ENCODE measurements at places on chromosomes 16 and 17.

DNA sequence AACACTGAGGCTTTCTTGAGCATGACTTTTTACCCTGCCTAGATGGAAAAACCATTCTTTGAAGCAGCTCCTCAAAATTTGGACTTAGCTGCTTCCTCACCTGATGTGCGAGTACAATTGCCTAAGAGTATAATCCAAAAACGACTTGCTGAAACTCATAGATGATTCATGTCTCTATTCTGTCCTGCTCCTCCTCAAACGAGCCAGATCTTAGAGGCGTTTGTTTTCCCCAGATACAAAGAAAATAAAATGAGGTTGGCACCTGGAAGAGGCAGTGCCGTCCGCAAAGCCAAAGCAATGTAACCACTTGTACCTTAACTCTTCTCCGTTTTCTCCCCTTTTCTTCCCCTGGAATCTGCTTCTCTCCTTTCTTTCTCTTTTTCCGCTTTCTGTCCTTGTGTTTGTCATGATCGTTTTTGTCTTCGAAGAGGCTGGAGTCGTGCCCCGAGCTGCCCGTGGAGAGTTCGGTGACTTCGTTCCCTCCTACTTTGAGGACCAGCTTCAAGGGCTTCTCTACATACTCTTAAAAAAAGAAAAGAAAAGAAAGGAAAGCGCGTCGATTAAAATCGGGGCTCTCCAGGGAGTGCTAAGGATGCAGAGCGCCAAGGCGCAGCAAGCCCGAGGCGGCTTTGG, 895 bp downstream of the BRD7 start:
- no peak for DNase-seq

- DNase-seq, result no peak
Measured at GRCh38 chr17:77189148-77189547, 48.4 kb downstream of the SEC14L1 start.

- peak; percentile 35 for DNase-seq
Measured at GRCh38 chr17:17783116-17783824, 53.5 kb downstream of the SREBF1 start.

GRCh38 chr16:2983706-2984136, 3.5 kb upstream of the PKMYT1 start:
- peak; percentile 42 for DNase-seq

DNA sequence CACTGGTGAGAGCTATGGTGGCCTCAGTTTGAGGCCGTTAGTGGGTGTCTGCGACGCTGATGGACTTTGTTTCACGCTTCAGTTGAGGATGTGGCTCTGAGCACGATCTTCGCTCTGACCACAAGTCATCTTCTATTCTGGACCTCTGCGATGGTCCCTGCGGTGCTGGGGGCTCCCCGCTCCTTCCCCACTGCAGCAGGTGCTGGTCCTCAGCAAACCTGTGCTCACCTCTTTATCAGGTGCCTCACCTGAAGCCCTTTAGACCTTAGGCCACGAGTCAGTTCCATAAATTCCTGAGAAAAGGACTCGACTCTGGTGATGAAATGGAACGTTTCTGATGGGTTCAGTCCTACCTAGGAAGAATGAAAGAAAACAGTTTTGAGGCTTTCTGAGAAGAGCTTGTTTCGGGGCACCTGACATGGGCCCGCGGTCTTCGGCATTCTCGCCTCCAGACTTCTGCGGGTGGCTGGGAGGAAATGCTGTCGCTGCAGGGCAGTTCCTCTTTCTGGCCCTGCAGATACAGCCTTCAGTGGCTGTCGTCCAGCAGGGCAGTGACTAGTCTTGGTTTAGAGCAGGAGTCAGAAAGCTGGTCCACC, 4.7 kb downstream of the KCTD5 start:
- no peak for DNase-seq

- DNase-seq, result no peak
Measured at GRCh38 chr17:7404737-7405349, 946 bp upstream of the TMEM256 start.

DNA sequence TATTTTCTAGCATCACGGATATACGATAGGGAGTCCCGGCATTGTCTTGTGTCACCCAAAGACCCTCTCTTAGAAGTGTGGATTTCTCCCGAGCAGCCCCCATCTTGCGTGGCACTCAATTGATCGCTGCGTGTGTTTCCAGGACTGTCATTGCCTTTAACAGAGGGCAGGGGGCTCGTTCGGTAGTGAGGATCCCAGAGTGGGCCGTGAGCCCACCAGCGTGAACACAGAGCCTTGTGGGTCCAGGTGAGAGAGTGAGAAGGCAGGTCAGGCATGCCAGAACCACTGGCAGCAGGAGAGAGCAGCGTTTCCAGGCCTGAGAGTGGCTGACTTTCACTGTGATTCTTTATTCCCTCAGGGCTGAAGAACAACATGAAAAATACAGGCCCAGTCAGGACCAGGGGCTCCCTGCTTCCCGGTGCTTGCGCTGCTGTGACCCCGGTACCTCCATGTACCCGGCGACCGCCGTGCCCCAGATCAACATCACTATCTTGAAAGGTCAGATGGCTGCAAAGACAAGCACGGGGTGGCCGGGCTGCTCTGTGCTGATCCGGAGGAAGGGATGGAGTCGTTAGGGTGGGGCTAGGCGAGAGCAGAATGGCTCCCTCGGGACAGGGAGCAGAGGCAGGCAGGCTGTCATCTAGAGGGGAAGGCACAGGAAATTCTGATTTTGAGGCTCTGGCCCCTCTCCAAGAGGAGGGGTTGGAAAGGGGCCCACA, 22.4 kb downstream of the C1QTNF1 start:
- DNase-seq, result no peak

GRCh38 chr17:76527430-76528111, 9.9 kb downstream of the CYGB start:
- no peak for DNase-seq

DNA sequence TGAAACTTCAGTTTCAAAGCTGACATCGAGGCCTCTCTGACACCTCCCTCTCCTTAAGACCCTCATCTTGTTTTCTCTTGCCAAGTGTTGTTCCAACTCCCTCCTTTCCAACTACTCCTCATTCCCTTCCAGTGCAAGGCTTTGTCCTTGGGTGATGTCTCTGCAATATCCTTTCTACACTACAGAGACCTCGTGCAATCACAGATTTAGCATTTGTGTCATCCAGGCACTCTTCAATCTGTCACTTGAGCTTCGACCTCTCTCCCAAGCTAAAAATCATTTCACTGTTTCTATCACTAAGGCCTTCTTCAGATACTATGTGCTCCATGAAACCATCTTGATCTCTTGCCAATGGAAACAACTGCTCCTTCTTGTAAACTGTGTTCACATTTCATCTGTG, 31.6 kb downstream of the TEKT3 start:
- DNase-seq, result no peak

GRCh38 chr16:81481207-81481821, 36.7 kb downstream of the CMIP start:
- DNase-seq, result no peak

DNA sequence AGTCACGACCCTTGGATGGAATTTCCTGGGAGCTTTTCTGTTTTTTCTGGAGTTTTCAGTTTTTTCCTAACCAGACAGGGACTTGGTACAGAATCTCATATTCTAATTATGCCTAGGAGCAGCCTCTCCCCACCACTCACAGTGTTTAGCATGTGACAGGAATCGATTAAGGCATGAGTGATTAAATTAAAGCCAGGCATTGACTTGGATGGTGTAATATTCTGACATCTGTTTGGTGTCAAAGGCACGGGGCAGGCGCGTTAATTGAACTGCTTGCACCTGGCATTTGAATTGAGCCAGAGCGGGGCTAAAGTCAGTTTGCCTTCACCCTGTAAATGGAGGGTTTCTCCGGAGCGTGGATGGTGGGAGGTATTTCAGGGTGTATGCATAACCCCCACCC, 11.9 kb downstream of the MAPT start:
- DNase-seq, result no peak

DNA sequence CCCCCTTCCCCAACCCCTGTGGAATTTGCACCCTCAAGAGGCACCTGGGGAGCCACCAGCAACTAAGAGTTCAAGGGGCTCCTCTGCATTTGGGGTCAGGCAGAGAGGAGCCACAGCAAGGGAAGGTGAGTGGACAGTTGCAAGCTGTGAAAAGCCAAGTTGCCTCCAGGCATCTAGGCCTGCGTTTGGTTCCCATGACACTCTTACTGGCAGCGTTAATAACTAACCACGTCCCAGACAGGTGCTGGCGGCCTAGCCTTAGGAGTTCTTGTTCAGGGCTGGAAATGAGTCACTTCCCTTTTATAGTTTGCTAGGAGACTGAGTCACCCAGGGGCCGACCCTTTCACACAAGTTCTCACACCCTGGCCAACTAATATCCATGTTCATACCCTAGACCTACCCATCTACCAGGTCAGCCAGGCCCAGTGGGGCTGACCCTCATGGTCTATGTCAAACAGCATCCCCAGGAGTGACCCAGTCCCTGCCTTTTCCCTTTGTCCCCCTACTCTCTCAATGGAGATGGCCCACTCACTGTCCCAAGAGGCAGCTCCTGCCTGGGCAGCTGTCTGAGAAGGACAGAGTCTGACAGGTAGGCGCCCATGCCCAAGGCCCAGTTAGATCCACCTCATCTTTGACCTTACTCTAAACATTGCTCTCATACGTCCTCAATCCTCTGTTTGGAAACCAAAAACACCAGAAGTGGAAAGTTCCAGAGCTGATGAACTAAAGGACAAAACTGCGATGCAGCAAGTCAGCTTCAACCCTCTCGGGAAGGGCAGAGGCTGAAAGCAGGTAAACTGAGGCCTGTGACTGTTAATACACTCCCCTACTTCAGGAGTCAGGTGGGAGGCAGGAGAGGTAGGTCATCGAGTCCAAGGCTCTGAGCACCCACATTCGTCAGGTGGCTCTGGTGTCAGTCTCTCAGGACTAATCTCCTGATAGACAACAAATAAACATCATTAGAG, 300.6 kb downstream of the SOX9 start:
- DNase-seq, result no peak

GRCh38 chr17:79255456-79255855, 180.8 kb downstream of the ENGASE start:
- DNase-seq, result no peak

- DNase-seq, result no peak
Measured at GRCh38 chr17:65389426-65389825, 172.0 kb downstream of the AXIN2 start.

DNA sequence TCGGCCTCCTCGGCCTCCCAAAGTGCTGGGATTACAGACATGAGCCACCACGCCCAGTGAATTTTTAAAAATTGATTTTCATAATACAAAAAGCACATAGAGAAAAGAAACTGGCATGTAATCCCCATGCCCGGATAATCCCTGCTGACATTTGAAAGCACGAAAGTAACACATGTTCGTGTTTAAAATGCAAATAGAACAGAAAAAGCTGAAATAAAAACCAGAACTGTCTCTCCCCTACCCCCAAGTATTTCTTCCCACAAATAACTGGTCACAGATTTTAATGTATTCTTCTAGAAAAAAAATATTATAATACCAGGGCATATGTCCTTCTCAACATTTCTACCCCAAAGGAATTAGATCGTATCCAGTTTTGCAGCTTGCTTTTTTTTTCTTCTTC, 222.9 kb downstream of the SLC39A11 start:
- no peak for DNase-seq

GRCh38 chr17:32266389-32267301, 1.0 kb downstream of the RHBDL3 start:
- no peak for DNase-seq

GRCh38 chr17:81636505-81637288, at the start of the genes NPLOC4 and TSPAN10:
Gene NPLOC4, minus strand, starts transcription at chr17:81637112. Its CDS starts 182 bp downstream, at chr17:81636930.
Gene TSPAN10, plus strand, starts transcription at chr17:81637196. Its CDS starts 5,217 bp downstream, at chr17:81642413.
- DNase-seq, result peak; percentile 89

- DNase-seq, result no peak
Measured at GRCh38 chr17:1398028-1398427, 2.0 kb downstream of the YWHAE start.

DNA sequence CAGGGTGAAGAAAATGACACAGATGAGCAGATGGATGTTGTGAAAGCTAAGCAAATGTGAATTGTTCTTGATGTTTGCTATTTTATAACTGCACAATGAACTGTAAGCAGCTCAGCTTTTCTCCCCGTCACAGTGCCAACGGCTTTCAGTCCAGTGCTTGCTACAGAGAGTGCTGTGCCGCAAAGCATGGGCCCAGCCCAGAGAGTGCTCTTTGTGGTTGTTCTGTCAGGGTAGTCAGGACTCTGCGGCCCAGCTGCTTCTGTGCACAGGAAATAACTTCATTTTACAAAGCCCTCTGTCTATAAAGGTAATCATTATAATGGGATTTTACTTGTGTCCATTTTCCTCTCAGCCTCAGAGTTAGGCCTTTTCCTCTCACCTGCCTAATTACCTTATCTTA, 39.1 kb downstream of the CDRT15 start:
- DNase-seq, result no peak

GRCh38 chr17:60094754-60095153, 16.0 kb upstream of the HEATR6 start:
- DNase-seq, result no peak

GRCh38 chr16:17026600-17027242, 444.0 kb downstream of the XYLT1 start:
- no peak for DNase-seq

GRCh38 chr16:17691106-17691898, 220.5 kb upstream of the XYLT1 start:
- DNase-seq, result no peak

DNA sequence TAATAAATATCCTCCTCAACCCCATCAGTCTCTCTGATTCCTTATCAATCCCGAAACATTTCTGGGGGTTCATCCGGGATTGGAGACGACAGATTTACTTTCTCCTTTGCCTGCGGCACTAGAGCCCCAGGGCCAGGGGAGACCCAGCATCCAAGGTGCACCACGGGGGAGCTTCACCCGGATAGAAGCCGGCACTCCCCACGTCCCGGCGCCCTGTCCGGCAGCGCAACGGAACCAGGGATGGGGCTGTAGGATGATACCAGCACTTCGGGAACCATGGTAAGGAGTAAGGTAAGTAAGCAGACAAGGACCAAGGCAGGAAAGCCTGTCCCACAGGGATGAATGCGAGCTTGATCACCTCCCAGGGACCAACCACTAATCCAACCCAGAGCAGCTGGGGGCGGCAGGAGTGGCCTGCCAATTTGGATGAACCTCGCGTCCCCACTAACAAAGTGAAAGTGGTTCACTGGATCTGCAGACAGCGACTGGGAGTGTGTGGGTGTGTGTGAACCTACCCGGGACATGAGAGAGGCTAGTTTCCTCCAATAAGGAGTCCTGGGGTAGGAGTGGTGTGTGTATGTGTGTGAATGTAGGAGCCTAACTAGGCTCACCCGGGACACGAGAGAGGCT, 11.9 kb downstream of the POLR3K start:
- no peak for DNase-seq

GRCh38 chr16:51365715-51366114, 214.6 kb upstream of the SALL1 start:
- no peak for DNase-seq

DNA sequence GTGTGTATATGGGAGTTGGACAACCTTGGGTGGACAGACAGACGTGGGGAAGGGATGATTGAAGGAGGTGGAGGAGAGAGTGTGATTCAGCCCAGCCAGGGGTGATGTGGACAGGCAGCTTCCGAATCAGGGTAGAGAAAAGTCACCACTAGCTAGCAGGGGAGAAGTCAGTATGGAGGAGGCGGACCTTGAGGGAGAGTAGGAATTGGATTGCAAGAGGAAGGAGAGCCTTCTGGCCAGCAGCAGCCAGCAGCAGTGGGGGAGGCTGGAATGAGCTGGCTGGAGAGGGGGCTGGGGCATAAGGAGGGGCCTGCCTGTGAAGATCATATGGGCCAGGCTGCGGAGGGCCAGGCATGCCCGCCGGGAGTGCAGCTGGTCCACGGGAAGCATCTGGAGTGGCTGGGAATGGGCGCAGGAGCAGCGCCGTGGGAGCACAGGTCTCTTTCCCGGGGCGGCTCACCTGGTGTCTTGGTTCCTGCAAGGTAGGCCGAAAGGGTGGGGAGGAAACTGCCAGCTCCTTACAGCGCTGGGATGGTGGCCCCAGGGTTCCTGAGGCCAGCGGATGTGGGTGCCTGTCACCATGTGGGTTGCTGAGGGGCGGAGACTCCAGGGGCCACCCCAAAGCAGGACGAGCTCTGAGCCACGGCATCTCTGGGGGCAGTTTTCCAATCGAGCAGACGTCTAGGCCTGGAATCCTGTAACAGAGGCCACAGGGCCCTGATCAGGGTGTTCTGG, 235.3 kb downstream of the SEC14L1 start:
- DNase-seq, result peak; percentile 48

Data from stimulated activated CD4-positive, alpha-beta T cell treated with anti-CD3 and anti-CD28 coated beads, TNF-alpha, amount 100 ng/mL, for 4 hours (primary cell).